ENCODE measurements at places on chromosomes 11 and 22.

GRCh38 chr22:29260031-29260560 is 7.7 kb downstream of the RHBDD3 start:
- no peak for DNase-seq

- DNase-seq = no peak
Observed at GRCh38 chr11:134904103-134904790, 492.2 kb upstream of the B3GAT1 start.

GRCh38 chr11:108115500-108116140 is 5.7 kb upstream of the ACAT1 start:
- no peak for DNase-seq

DNA sequence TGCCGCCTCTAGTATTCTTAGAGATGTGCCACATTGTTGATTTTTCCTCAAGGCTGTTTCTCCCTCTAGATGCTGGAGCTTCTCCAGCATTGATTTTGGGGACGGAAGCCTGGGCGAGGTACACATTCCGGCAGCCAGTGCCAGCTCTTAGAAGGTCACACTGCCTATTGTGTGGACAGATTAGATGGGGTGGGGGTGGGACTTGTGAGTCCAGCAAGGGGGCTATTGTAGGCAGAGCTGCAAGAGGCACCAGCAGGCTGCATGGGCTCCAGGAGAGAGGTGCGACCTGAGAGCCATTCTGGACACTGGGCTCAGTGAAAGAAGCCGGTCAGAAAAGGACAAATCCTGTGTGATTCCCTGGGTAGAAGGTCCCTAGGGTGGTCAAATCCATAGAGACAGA is 12.4 kb downstream of the C11orf21 start:
- DNase-seq = no peak

DNA sequence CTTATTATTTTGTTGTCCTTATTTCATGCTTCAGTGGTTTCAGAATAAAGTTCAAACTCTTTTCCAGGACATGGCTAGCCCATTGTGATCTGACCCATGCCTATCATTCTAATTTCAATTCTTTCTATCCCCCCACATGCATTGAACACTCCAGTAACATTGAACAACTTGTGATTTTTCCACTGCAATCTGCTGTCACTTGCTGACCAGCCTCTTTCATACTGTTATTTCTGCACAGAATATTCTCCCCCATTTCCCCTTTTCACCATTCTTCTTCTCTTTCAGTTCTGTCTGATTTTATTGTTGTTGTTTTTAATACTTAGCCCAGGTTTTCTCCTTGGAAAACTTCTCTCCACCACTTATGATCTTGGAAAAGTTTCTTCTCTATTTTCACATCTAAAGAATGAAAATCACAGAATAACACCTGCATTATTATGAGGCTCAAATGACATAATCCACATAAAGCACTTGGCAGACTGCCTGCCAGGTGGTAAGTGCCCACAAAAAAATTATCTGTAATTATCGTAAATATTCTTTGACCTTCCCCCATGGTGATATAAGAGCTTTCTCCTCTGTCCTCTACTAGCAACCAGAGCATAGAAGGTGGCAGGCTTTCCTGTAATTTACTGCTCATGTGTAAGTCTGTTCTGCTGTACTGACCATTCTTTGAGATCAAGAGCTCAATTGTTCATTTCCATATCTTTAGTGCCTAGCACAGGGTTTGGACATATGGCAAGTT is 51.9 kb upstream of the EED start:
- DNase-seq = no peak

GRCh38 chr11:23948851-23949250 is 548.0 kb upstream of the LUZP2 start:
- DNase-seq = no peak

GRCh38 chr11:79960461-79960860 is 519.6 kb upstream of the TENM4 start:
- no peak for DNase-seq

DNA sequence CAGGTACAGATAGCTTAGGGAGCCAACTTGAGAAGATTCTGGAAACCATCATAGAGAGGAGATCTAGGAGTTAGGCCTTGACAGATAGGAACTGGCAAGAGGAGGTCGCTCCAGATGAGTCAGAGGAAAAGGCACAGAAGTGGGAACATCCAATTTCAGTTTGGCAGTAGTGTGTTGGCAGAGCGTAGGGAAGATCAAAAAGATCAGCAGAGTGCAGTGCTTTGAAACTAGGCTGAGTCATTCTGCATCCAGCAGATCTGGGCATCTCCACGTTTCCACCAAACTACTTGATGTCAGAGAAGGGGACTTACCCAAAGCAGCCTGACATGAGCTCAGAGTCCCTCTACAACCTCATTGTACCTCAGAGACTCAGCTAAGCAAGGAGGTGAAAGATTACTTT is 58.5 kb downstream of the GAB4 start:
- DNase-seq = no peak

GRCh38 chr22:40411506-40411861 is 41.1 kb downstream of the SGSM3 start:
- DNase-seq = no peak

GRCh38 chr22:43126501-43127165 is 16.1 kb downstream of the BIK start:
- no peak for DNase-seq

- DNase-seq = no peak
Observed at GRCh38 chr11:57513452-57513795, 2.1 kb downstream of the SLC43A1 start.

DNA sequence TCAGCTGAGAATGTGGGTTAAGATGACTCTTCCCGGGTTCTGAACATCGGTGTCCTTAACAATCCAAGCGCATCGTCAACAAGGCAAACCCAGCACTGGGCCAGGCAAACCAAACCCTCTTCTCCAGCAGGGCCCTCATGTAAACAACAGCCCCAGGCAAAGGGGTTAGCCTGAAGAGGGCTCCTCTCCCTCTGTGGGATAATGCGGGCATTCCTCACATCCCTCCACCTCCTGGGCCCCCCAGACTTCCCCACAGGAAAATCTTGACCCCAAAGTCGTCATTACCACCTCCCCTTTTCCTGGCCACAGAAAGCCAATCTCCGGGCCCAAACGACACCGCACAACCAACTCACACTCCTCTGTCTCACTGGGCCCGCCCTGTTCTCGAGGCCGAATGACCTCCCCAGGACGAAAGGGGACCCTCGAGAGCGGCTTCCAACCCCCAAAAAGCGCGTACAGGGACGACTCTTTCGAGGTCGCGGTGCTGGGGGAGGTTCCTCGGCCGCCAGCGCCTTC is 566 bp downstream of the DDB1 start:
- DNase-seq = no peak

DNA sequence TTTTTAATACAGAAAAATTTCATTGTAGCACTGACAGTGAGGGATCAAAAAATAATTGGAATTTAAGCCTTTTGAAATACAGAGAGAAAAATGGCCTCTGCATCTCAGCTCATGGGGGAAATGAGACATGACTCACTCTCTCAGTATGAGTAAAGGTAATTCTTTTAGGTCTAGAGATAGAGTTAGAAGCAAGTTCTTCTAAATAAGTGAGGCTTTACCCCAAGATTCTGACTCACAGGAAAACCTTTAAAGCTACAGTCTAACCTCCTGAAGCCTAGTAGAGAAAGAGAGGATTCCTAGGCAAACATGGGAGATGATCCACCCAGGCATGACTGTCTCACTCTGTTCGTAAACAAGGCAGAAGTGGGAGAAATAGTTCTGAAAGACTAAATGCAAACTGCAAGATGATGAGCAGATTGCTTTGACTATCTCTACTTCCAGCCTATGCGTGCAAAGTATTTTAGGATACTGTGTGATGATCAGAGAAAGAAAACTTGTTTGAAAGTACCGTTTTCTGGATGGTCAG is 1003.3 kb upstream of the CCDC90B start:
- no peak for DNase-seq

GRCh38 chr11:10623797-10624761 is 55.6 kb upstream of the LYVE1 start:
- DNase-seq = no peak

- no peak for DNase-seq
Observed at GRCh38 chr11:31805037-31805628, 6.0 kb downstream of the PAX6 start.

DNA sequence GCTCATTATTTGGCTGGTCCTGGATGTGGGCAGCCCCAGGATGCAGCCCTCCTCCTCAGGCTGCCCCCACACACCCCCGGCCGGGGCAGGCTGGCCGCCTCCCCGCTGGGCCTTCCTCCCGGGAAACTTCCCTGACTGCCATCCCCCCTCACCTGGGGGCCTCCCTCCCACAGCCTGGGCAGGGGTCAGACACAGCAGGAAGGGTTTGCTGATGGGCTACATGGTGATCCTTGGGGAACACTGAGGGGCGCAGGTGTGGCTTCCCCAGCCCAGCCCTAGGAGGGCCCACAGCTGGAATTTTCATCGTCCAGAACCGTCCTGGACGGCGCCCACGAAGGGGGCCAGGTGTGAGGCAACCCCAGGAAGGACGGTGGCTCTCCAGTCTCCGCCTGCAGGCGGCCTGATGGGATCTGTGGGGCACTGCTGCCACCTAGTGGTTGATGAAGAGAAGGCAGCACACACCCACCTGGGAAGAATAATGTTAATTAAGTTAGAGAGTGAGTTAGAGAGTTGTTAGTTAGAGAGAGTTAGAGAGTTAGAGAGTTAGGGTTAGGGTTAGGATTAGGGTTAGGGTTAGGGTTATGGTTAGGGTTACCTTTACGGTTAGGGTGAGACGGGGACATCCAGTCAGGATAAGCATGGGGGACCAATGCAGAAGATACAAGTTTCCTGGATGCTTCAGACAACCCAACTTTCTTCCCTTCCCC is 75.9 kb upstream of the PRR5 start:
- peak; percentile 52 for DNase-seq

GRCh38 chr11:32916994-32917393 is 24.4 kb downstream of the QSER1 start:
- DNase-seq = no peak

- no peak for DNase-seq
Observed at GRCh38 chr11:72430741-72431570, 3.4 kb downstream of the CLPB start.

GRCh38 chr22:17831501-17832251 is 57.4 kb upstream of the BID start:
- DNase-seq = no peak

- no peak for DNase-seq
Observed at GRCh38 chr11:126662035-126662790, 306.7 kb downstream of the ST3GAL4 start.

DNA sequence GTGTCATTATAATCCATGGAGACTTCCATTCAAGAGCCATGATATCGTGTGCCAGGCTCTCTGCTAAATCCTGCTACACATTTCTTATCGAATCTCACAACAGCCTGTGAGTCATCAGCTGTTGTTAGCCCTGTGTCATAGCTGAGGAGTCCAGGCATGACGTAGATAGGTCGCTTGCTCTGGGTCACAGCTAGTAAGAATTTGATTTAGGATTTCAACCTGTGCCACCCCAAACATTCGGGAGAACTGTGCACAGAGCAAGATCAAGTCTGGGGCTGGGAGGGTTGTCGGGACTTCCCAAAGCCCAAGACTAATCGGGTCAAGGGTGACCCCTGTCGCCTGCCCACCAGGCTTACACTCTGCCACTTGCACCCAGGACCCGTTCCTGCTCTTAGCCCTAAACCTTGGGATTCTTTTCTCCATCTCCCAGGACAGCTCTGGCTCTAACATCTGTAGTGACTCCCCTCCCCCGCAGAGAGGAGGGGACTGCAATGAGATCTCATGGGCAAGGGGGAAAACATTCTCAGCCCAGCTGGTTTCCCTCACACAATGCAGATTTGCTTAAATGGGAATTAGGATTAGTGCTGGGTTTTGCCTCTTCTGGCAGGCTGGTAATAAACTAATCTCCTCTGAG is 34.3 kb downstream of the TSPAN18 start:
- no peak for DNase-seq

DNA sequence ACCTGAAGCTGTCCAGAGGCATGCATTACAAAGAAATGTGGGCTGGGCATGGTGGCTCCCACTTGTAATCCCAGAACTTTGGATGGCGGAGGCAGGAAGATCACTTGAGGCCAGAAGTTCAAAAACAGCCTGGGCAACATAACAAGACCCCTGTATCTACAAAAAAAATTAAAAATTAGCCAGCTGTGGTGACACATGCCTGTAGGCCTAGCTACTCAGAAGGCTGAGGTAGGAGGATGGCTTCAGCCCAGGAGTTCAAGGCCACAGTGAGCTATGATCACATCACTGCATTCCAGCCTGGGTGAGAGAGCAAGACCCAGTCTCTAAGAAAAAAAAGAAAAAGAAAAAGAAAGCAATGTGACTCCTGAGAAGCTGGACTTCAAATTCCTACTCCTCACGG is 138.5 kb upstream of the HSD17B12 start:
- no peak for DNase-seq

DNA sequence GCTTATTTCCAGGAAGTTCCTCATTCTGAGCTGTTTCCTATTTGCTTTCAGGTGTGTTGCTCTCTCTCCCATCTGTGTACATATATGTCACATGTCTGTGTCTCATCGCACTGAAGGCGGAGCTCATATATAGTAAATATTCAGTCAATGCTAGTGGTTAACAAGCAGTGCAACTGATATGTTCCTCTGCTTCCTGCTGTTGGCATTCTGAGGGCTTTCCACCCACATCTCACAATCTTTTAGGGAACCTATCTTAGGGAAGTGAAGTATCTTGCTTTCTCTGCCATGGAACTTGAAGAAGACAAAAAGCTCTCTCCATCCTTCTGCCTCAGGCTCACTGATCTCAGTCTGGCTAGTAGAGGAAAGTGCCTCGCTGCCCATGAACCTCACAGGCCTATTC is 139.8 kb downstream of the TTC17 start:
- no peak for DNase-seq

DNA sequence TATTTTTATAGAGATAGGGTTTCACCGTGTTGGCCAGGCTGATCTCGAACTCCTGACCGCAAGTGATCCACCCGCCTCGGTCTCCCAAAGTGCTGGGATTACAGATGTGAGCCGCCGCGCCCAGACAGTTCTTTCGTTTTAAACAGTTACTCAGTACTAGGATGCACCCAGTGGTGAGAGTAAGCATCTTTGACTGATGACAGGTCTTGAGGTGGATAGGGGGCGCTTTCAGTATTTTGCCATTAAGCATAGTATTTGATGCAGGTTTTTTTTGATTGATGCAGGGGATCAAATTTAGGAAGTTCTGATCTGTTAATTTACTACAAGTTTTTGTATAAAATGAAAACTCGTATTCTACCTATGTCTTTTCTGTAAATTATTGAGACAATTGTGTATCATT is 13.2 kb upstream of the TRIM34 start:
- DNase-seq = no peak

- DNase-seq = no peak
Observed at GRCh38 chr11:118148240-118148639, 4.4 kb downstream of the SCN4B start.

DNA sequence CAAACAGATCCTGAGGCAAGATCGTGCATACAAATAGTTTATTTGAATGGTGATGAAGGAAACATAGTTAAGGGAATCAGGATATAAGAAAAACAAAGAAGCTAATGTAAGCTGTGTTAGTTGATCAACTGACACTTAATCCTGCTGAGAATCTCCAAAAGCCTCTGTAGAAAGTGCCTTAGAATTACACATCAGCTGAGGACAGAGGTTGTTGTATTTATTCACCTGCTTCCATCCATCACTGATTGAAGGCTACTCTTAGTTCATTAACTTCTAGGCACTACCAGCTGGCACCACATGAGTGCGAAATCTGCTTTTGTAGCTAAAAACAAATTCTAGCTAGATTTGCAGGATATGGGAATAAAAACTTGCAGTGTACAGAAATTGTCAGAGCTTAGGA is 1082.0 kb upstream of the CNTN5 start:
- DNase-seq = no peak

GRCh38 chr11:133828871-133829270 is 16.4 kb downstream of the SPATA19 start:
- DNase-seq = no peak

GRCh38 chr11:97691061-97691460 is 1301.2 kb downstream of the JRKL start:
- DNase-seq = no peak

All from stimulated activated CD4-positive, alpha-beta T cell treated with anti-CD3 and anti-CD28 coated beads, Interleukin-1b, Interleukin-23, amount 100 ng/mL, for 1 hour (primary cell).